ENCODE measurements at places on chromosomes 5 and 9. TPM values are rescaled to one million over a fixed set of nuclear protein-coding genes. Genes with fewer than 3 reads are reported as not detected.

C5orf52 gene
- not detected for total RNA-seq

MYOZ3 gene
- total RNA-seq = 4.3 TPM

IRX4 gene
- total RNA-seq = not detected

PCDHGB4 gene
- total RNA-seq = 12.0 TPM

QRFP gene
- not detected for total RNA-seq

GRCh38 chr9:112870556-112870955 is 20.1 kb downstream of the SLC46A2 start:
- no peak for DNase-seq

- no peak for DNase-seq
Observed at GRCh38 chr5:154962494-154962893, 21.6 kb downstream of the MRPL22 start.

GRCh38 chr5:123559434-123559775 is 47.4 kb downstream of the CSNK1G3 start:
- DNase-seq = no peak

DNA sequence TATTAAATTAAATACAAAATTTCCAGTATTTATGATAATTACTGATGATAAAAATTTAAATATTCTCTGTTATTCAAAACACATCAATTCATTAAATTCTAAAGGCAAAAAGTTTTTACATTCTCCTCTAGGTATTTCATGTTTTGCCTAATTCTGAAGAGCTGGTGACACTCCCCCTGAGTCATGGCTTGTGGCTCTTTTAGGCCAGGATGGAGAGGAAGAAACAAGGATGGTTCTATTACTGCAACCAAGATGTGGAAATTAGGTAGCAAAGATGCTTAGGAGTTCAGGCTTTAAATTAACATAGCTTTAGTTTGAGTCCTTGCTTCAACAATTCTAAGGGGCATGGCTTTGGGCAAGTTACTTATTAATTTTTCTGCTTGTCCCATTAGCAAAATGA is 1295.8 kb downstream of the EFNA5 start:
- no peak for DNase-seq

DNA sequence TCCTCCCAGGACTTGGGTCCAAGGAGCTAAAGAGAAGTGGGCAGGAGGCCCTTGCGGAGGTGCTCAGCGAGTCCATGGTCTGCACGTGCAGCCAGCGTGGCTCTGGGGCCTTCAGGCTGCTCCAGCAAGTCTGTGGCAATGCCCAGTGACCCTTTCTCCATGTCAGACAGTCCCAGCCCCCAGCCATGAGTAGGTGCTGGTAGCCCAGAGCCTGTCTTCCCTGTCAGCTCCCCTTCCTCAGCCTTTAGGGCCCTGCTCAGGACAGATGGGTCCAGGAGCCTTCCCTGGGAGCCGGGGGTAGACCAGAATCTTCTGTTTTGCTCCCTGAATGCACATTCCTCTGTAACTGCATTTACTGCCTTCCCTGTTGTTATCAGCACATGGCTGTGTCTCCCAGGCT is 147.2 kb upstream of the IRX2 start:
- DNase-seq = no peak

GRCh38 chr9:91623004-91623403 is 199.4 kb upstream of the NFIL3 start:
- DNase-seq = no peak

- DNase-seq = no peak
Observed at GRCh38 chr5:139667001-139667729, 19.0 kb downstream of the CXXC5 start.

All from tibial nerve (tissue), 4 donors.